ENCODE measurements at places on chromosomes 16 and 17. TPM values are rescaled to one million over a fixed set of nuclear protein-coding genes. Genes with fewer than 3 reads are reported as not detected.

Gene HIC1
- 0.92 TPM for polyA plus RNA-seq

DNA sequence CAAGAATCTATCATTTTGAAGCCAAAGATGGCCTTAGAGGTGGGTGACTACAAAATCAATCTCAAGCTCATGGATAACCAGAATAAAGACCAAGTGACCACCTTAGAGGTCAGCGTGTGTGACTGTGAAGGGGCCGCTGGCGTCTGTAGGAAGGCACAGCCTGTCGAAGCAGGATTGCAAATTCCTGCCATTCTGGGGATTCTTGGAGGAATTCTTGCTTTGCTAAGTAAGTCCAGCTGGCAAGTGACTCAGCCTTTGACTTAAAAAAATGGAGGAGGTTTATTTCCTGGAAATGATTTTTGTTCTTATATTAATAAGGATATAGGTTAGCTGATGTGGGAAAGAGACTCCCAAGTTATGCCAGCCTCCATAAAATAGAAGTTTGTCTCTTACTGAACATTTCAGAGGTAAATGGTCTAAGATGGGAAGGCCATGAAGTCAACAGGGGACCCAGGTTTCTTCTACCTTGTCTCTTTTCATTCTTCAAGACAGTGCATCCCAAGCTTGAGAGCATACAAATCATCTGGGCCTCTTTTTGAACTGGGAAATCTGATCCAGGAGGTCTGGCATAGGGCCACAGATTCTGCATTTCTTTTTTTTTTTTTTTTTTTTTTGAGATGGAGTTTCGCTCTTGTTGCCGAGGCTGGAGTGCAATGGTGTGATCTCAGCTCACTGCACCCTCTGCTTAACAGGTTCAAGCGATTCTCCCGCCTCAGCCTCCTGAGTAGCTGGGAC lies 19.8 kb upstream of the TANGO6 start:
- H3K27ac ChIP-seq, result no peak overlapping the region
- H3K4me3 ChIP-seq, result no peak overlapping the region
- H3K36me3 ChIP-seq, result peaks cover 74% of the 10 kb centered on the region
- no peak for DNase-seq
- H3K27me3 ChIP-seq, result no peaks in the 10 kb centered on the region

GRCh38 chr16:87552772-87553573 lies 49.3 kb upstream of the JPH3 start:
- H3K27ac ChIP-seq, result no peak overlapping the region
- H3K4me3 ChIP-seq, result no peak overlapping the region
- H3K4me1 ChIP-seq, result peaks cover 6% of the 10 kb centered on the region
- peak; percentile 21 for DNase-seq

Gene BAIAP3
- 0.10 TPM for polyA plus RNA-seq

Gene MYO1D
- 33.7 TPM for polyA plus RNA-seq

DNA sequence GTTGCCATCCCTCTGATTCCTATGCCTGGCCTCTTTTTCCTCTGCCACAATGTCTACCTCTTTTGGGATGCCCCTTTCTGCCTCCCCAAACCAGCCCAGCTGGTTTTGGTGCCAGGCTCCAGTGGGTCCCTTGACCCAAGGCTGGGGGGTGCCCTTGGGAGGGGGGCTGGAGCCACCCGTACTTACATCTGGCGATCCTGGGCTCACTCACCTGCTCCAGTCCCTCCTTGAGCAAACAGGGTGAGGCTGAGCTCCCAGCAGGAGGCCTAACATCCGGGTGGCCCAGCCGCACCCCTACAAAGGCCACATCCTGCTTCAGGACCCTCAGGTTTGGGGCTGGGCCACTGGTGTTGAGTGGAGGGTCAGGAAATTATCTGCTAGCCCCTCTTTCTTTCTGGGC lies 1.2 kb downstream of the ERN2 start:
- no peaks in the 10 kb centered on the region for H3K4me1 ChIP-seq
- H3K4me3 ChIP-seq, result no peak overlapping the region
- DNase-seq, result no peak
- peaks cover 27% of the 10 kb centered on the region for H3K27me3 ChIP-seq
- no peak overlapping the region for H3K27ac ChIP-seq

DNA sequence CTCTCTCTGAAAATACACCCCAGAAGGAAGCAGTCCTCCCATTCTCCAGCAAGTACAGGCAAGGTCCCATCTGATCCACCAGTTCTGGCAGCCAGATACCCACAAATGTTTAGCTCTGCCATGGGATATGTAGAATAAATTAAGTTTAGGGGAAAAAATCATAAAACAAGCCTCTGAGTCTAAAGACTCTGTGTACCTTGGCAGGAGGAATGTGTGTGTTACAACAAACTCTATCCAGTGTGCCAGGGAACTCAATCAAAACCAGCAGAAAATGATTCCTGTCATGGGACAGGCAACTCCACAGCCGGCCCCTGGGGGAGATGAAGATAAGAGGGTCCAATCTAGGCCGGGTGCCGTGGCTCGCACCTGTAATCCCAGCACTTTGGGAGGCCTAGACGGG lies 73.4 kb downstream of the MRM3 start:
- H3K4me1 ChIP-seq, result peaks cover 42% of the 10 kb centered on the region
- H3K27me3 ChIP-seq, result no peaks in the 10 kb centered on the region
- H3K4me3 ChIP-seq, result no peak overlapping the region

DNA sequence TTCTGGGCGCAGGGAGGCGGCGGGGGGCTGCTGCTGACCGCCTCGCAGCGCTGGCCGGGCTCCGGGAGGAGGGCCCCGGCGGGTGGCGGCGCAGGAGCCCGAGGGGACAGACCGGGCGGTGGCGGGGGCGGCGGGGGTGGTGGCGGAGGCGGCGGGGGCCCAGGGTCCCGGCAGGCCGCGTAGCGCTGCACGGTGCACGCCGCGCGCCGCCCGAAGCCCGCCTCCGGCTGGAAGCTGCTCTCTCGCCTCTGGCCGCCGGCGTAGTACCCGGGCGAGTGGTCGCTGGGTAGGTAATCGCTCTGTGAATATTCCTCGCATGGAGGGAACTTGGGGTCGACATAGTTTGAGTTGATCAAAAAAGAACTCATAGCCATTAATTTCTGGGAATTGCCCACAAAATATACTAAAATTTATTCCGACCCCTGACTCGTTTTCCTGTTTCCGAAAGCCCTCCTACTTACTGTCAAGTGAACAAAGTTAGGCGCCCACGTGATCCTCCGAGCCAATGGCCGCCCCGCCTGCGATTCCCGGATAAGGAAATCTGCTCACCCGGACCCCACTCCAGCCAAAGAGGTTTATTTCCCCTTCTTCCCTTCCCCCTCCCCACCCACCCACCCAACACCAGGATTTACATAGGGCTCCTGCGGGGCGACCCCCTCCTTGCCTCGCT lies at the start of gene HOXB4:
TSS of gene HOXB4 (minus strand) at position 405 of the 670 bp plus-strand sequence. CDS start at position 374, 31 bp downstream.
- no peak within 1 kb of the TSS for H3K27ac ChIP-seq
- peaks cover 89% of the 10 kb centered on the region for H3K27me3 ChIP-seq
- DNase-seq, result no peak
- peaks cover 2% of the 10 kb centered on the region for H3K36me3 ChIP-seq

- H3K4me3 ChIP-seq, result no peak overlapping the region
- peaks cover 18% of the 10 kb centered on the region for H3K4me1 ChIP-seq
- no peaks in the 10 kb centered on the region for H3K27me3 ChIP-seq
- H3K36me3 ChIP-seq, result no peaks in the 10 kb centered on the region
Measured at GRCh38 chr17:68567035-68567434, 34.1 kb downstream of the FAM20A start.

Gene LGALS9B
- 8.5 TPM for polyA plus RNA-seq

GRCh38 chr17:57860414-57860999 lies 10.7 kb upstream of the MRPS23 start:
- no peak for DNase-seq
- no peaks in the 10 kb centered on the region for H3K27me3 ChIP-seq

Gene CALB2
- polyA plus RNA-seq, result 0.39 TPM

Measured in keratinocyte (primary cell).